Left lobe of liver (tissue), 2 donors: ENCODE measurements at places on chromosomes 16 and 17.
A peak's percentile ranks its signal among the peaks of the same experiment; 100 is the strongest.

- DNase-seq, result no peak
These were observed 128.8 kb downstream of the FOXL1 start for GRCh38 chr16:86707171-86707570.

GRCh38 chr16:48596326-48596725, 13.7 kb downstream of the N4BP1 start:
- DNase-seq, result no peak

DNA sequence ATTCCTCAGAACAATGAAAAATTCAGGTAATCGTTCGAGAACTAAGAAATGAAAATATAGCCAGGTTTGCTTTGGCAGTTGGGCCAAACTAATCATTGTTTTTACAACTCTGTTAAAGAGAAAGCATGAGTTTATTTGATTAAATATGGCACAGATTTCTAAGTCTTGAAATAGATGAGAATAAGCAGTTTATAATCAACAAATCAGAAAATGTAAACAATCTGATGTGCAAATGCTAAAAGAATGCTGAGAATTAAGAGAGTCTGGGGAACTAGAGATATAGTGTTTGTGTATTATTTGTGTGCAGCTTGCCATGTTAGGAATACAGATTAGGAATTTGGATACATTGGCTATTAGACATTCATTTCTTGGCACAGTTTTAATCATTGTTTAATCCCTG, 212.5 kb downstream of the TANC2 start:
- DNase-seq, result no peak

DNA sequence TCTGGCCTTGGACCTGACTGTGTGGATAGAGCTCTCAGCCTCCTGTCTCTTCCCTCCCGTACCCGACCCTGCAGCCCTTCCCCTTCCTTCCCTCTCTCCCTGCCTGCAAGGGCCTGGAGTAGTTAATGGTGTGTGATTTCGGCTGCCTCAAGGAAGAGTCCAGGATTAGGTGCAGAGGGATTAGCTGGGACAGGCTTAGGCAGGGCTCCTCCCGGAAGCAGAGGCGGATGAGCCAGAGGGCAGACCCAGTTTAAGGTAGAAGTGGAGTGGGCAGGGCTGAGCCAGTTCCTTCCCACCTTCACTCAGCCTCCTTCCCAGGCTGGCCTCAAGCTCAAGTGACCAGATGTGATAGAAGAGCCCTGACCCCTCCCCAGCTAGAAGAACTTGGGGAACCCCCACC, 16.8 kb downstream of the GUCY2D start:
- DNase-seq, result peak; percentile 43

- no peak for DNase-seq
These were observed 4.7 kb upstream of the ZNF500 start for GRCh38 chr16:4771646-4772045.

GRCh38 chr16:85648805-85649204, 35.7 kb downstream of the GSE1 start:
- DNase-seq, result no peak

DNA sequence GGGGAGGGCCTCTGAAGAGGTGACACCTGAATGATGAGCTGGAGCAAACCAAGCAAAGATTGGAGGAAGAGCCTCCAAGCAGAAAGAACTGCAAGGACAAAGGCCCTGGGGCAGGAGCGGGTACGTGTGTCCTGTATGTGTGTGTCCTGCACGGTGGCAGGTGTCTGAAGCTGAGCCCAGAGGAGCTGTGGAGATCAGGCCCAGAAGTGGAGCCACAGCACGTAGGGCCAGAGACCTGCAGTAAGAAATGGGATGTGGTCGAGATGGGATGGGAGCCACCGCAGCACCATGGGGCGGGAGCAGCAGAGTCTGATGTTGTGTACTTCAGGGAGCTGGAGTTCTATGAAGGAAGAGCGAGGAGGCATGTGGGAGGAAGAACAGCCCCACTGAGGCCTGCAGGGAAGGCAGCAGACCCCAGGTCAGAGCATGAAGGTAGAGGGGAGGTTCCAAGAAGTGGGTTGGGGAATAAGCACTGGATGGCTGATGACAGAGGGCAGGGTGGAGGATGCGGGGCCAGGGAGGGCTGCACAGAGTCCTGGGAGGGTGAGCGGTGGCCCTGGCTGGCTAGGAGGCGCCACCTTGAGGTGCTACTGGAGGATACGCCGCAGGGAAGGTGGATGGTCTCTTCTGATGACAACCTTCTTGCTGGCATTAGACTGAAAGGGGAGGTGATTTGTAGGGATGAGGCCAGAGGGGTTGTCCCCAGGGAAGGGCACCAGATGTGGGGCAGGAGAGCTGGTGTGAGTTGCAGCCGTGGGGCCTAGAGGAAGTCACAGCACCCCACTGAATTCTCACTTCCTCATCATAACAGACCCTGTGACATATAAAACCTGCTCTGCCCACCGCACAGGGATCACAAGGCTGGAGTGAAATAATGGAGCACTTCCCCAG, 10.6 kb upstream of the CETP start:
- no peak for DNase-seq

DNA sequence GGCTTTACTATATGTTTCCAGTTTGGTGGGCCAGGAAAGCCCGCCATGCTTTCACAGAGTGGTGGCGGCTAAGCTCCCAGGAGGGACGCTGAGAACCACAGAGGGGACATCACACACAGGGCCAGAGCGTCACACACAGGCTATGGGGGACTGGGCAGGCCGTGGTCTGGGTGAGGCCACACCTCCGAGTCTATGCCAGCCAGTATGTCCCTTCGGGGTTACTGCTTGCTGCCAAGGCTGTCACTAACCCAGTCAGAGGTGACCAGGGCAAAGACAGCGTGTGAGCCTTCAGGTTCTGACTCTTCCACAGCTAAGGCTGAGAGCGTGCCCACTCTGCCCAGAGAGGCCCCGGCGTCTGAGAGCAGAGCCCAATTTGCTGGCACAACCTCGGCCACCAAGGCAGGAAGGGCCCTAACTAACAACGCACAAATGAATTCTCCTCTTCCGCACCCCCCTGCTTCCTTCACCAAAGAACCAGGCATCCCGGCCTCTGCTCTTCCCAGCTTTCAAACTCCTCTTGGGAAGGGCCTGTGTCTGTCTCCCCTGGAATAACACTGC, 2.9 kb downstream of the PLD6 start:
- DNase-seq, result no peak
